Activated gamma-delta T cell treated with Interleukin-2 at 50 U/mL for 16 hours (primary cell): ENCODE measurements at places on chromosomes 7 and 10.

DNA sequence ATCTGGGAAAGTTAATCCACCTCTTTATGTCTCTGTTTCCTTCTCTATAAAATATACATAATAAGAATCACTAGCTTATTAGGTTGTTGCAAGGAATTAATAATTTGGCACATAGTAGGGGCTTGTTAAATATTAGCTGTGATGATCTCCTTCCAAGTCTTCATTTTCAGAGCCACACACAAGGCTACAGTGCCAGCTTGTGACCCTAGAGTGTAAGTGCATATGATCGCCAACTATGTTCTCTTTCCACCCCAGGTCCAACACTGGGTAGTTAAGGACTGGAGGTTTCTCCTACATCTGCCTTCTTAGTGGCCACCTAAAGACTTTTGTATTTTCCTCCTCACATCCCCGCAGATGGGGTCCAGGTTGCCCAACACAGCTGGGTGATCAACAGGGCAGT, 17.9 kb upstream of the ACSM6 start:
- DNase-seq: no peak

DNA sequence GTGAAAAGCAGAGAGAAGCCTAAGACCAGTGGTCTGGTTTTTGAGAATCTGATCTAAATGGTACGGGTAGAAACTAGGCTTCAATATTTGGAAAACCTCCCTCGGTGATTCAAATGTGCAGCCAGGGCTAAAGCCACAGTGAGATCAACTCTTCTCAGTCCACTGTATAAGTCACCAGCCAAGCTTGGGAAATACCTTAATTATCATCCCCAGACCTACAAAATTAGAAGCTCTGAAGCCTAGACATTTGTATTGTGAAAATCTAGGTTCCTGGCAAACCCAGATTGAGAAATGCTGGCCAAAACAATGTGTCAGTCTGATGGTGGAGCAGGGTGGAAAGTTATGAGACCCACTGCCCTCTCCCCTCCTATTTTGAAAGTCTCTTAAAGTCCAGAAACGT, 131.7 kb downstream of the DGKI start:
- no peak for DNase-seq

GRCh38 chr7:99992330-99993038, 16.7 kb upstream of the AZGP1 start:
- DNase-seq: no peak

DNA sequence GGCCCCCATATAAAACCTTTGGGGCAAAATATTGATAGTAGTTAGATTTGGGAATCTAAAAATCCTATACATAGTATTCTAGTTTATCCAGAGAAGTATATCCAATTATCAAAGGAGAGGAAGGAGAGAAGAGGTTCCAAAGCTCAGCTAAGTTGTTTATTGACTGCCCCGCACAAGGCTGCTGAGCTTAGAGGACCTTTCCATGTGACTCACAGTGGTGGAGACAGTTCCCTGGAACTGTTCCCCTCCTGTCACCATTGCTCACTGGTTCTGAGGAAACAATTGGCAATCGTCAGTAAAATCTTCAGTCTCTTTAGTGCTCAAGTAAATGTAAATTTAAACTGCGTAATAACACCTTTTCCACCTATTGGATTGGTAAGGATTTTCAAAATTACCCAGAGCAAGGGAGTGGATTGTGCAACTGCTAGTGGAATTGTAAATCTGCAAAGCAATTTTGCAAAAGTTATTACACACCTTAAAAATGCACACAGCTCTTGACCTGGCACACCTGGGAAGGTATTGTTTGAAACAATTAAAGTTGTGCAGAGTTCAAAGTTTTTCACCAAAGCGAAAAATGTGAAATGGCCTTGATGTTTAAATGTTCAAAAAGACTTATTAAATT, 63.1 kb downstream of the EEPD1 start:
- no peak for DNase-seq

- DNase-seq: no peak
These were observed 175.8 kb downstream of the VTI1A start for GRCh38 chr10:112622786-112623185.

DNA sequence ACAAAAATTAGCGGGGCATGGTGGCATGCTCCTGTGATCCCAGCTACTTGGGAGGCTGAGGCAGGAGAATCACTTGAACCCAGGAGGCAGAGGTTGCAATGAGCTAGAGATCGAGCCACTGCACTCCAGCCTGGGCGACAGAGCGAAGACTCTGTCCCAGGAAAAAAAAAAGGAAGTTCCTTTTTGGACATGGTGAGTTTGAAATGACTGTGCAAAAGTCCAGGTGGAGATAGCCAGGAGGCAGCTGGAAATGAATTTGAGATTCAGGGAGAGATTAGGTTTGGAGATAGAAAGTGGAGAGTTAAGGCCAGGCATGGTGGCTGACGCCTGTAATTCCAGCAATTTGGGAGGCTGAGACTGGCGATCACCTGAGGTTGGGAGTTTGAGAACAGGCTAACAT, 139.1 kb downstream of the MARCHF5 start:
- DNase-seq: no peak

- no peak for DNase-seq
These were observed 165.8 kb downstream of the LRRC4 start for GRCh38 chr7:127865466-127865865.

DNA sequence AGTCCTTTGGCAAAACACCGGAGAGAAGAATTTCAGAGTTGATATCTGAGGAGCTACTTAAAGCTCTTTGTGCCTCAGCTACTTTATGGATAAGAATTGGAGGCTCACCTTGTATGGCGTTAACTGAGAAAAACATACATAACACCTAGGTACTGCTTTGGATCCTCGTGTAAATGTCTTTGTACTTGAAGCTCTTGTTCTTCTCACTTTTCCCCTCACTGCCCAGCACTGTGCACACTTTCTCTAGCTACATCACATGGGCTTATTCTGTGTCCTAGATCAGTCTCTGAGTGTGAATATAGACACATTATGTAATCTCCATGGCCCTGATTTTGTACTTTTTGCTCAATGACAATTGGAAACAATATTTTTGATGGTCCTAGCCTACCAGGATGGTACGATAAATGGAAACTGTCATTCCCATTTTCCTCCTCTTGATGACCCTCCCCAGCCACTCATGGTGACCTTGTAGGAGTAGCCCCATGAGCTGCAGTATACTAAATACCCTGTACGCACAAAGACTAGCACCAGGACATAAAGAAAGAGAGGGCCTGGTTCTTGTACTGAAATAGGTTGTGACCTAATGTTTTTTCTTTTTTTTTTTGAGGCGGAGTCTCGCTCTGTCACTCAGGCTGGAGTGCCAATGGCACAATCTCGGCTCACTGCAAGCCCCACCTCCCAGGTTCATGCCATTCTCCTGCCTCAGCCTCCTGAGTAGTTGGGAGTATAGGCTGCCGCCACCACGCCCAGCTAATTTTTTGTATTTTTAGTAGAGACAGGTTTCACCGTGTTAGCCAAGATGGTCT, 22.1 kb downstream of the STAMBPL1 start:
- no peak for DNase-seq

DNA sequence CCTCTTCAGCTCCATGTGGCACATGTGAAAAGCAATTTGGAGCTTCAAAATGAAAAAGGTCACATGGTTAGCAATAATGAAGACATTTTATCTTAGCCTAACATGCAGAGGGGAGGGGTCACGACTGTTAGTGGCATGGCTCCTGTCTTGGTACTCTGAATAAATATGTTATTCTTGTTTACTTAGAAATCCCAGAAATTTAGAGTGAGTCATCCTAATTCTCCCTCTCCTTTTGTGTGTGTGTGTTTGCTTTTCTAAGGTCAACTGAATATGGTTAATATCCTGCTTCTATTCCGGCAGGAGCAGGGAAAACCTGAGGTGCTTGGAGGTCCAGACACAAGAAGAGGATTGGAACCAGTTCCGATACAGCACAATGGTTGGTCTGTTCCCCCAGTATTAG, 17.6 kb downstream of the BCCIP start:
- DNase-seq: no peak

- DNase-seq: no peak
These were observed 35.1 kb upstream of the PCGF5 start for GRCh38 chr10:91185239-91185875.

GRCh38 chr7:74191231-74191630, 17.1 kb downstream of the EIF4H start:
- DNase-seq: no peak

DNA sequence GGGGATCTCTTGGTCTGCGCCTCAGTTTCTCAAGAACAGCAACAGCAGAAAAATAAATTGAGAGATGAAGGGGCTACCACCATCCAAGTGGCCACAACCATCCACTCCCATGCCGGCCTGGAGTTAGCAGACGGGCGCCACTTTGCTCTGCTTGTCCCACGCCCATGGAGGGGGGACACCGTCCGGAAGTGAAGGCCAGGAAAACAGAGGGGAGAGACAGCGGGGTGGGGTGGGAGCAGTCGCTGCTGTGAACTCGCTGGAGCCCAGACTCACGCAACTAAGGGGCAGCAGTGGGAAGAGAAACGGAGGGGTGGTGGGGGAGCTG, 135.4 kb downstream of the KIF20B start:
- DNase-seq: no peak

GRCh38 chr10:70891627-70892026, 3.3 kb upstream of the PCBD1 start:
- DNase-seq: no peak

- no peak for DNase-seq
These were observed 147.1 kb downstream of the RNF216 start for GRCh38 chr7:5634107-5634950.

- DNase-seq: no peak
These were observed 163.1 kb downstream of the ARHGAP12 start for GRCh38 chr10:31765541-31765940.

GRCh38 chr7:123432601-123433000, 101.8 kb downstream of the IQUB start:
- no peak for DNase-seq

- DNase-seq: no peak
These were observed 755.2 kb downstream of the AUTS2 start for GRCh38 chr7:70353330-70353945.
